ENCODE measurements at places on chromosomes 11 and 22.

GRCh38 chr22:49906799-49907290 lies 11.4 kb downstream of the ALG12 start:
- no peak for DNase-seq

- no peak for DNase-seq
Measured at GRCh38 chr11:30245621-30246020, 14.8 kb downstream of the FSHB start.

DNA sequence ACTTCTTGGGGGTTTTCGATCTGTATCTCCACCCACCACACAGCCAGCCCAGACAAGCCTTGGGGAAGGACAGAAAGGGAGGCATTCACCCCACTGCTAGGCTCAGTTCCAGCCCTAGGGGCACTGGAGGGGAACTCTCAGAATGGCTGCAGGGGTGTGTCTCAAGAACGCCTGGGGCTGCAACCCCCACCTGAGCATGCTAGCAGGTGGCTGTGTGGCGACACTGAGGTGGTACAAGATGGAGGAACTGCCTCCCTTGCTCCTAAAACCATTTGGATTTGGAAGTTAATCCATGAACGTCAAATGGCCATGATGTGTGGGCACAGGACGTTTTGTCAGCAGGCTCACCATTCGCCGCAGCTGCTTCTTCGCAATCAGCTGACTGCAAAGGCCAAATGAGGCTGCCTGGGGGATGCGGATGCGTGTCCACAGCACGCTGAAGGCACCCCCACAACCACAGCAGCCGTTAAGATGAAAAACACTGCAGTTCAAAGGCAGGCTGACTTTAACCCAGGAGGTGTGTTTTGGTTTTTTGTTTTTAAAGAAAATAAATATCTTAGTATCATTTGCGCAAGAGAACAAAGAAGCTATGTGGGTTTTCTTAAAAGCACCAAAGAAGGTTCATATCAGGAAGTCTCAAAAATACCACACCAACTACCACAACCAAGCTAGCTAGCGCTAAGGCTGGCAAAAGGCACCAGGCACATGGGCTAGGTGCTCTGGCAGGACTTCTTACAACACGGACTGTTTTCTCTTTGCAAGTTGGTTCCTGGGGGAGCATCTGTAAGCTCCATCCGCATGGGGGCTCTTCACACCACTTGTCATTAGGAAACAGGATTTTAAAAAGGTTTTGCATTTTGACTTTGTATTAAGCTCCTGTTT lies 22.2 kb upstream of the NAP1L4 start:
- DNase-seq = no peak

DNA sequence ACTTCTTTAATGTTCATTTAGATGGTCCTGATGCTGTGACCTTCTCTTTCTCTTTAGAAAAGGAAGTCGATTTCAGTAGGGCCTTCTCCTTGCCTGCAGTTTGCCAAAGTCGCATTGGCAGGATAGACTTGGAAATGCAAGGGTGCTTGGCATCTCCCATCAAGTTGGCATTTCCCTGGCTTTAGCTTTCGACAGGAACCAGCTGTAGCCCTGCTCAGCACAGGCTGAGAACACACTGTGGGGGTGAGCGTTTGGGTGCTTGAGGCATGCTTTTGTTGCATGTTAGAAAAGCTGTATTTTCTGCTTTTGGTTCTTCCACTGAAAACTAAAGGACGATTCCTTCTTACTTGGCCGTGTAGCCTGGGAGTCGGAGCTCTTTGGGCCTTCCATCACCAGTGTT lies 37.7 kb downstream of the LDLRAD3 start:
- DNase-seq = no peak

GRCh38 chr11:1447845-1448825 lies 38.4 kb downstream of the MOB2 start:
- DNase-seq = no peak

DNA sequence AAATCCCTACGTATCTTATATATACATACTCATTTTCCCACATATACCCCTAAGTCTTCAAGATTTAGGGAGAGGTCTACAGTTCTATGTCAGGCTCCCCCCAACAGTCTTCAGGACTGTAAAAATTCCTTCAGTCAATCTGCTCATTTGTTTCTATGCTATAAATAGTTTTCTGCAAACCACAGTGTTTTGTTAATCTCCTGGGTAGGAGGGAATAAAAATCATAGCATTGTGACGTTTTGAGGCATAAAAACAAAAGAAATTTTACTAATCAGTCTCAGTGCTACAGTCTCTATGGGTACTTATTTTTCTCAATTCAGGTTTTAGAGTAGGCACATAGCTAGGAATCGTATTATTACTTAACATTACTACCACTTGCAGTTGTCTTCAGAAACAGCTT lies 552.8 kb upstream of the LRRC4C start:
- DNase-seq = no peak

DNA sequence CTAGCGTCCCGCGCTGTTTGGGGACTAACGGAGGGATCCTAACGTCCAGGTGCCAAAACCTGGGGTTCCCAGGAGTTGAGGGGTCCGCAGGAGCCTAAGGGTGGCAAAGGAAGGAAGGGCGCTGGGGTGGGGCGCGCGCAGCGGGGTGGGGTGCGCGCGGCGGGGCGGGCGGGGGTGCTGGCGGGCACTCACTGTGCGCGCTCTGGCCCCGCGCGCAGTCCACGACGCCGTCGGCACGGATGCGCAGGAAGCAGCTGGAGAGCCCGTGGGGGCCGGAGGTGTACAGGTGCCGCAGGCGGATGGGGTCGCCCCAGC lies 412 bp downstream of the FGF19 start:
- no peak for DNase-seq

DNA sequence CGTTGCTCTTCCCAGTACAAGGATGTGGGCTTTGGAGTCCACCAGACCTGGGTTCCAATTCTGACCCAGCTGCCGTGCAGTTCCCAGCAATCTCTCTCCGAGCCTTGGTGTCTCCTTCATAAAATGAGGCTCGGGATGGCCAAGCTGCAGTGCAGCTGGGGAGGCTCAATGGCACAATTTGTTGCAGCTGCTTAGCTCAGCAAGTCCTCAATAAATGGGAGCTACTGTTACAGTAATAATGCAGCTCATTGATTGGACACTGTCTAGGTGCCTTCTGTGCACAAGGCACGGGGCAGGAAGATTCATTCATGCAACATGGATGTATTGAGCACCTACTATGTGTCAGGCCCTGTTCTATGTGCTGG lies 37.1 kb downstream of the SHISAL1 start:
- no peak for DNase-seq

- no peak for DNase-seq
Measured at GRCh38 chr22:45475063-45475747, 27.5 kb upstream of the FBLN1 start.

- DNase-seq = no peak
Measured at GRCh38 chr11:63951779-63952536, 13.2 kb downstream of the NAA40 start.

- DNase-seq = no peak
Measured at GRCh38 chr11:7540830-7541555, 27.2 kb downstream of the PPFIBP2 start.

GRCh38 chr22:40076702-40077645 lies 82.2 kb downstream of the FAM83F start:
- DNase-seq = no peak

- DNase-seq = no peak
Measured at GRCh38 chr11:96313163-96313562, 29.8 kb downstream of the MAML2 start.

DNA sequence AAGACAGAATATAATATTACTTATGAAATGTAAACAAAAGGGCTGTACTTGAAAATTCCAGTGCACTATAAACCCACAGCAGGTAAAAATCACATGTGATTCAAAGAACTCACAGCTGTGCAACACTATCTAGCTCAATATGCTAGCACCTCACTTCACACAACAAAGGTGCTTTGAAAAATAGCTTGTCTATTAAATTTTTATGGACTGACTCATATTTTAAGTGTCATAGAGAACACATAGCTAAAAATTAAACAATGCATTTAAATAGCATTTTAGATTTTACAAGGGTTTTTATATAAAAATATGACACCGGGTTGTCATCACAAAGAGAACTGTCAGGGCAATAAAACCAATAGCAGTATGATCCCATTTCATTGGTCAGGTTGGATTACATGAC lies 1390.5 kb upstream of the TENM4 start:
- DNase-seq = no peak

- no peak for DNase-seq
Measured at GRCh38 chr11:66011239-66011784, 496 bp upstream of the CST6 start.
